Liver (tissue), 10 donors: ENCODE measurements at places on chromosomes 16 and 17. TPM values are rescaled to one million over a fixed set of nuclear protein-coding genes. Genes with fewer than 3 reads are reported as not detected.

The CNTNAP1 gene
- 0.70 TPM for total RNA-seq

The GPRC5C gene
- 86.3 TPM for total RNA-seq

The SLC38A8 gene
- 0.42 TPM for total RNA-seq

The GGT6 gene
- total RNA-seq, result 0.19 TPM

The FAM171A2 gene
- total RNA-seq, result 0.08 TPM

The TEKT5 gene
- 0.92 TPM for total RNA-seq

DNA sequence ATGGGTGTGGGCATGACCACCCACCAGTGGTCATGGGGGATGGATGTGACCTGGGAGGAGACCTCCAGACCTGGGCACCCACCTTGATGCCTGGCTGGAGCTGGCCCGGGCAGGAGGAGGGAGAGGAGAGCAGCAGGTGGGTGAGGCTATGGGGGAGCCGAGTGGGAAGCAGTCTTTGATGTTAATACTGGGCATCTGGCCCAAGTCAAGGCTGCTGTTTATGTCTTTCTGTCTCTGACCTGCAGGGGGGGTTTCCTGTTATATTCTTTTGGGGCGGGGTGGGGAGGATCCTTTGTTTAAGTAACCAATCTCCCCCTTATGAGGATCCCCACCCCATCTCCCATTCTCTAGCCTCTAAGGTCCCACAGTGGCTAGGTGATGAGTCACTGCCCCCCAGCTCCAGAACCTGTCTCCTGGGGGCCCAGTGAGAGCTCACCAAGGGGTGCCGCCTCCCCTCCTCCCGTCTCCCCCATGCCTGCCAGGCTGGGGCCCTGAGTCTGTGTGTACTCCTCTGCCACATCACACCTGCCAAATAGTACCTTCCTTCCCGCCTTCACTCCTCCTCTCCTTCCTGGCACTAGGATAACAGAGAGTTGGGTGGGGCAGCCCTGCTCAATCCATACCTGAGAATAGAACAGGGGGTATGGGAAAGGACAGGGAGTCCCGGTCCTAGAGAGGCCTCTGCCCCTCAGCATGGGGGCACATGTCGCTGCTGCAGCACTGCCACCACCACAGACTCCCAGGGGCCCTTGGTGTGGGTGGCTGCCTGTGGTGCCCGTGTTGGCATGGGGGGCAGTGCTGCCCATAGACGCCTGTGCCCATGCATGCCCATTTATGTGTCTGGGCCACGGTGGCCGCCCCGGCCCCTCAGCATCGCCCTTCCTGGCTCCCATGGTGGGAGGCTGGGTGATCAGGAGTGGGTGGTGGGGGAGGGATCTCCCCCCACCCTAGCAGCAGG, 7.3 kb downstream of the THRA start:
- no peak for DNase-seq

GRCh38 chr16:15484662-15485061, 50.3 kb downstream of the BMERB1 start:
- no peak for DNase-seq

- no peak for DNase-seq
Measured at GRCh38 chr17:54172985-54173316, 350.2 kb downstream of the KIF2B start.

GRCh38 chr17:75646638-75646992, 13.4 kb downstream of the SMIM5 start:
- DNase-seq, result peak; percentile 35

- no peak for DNase-seq
Measured at GRCh38 chr17:59893676-59894100, 767 bp downstream of the RPS6KB1 start.

DNA sequence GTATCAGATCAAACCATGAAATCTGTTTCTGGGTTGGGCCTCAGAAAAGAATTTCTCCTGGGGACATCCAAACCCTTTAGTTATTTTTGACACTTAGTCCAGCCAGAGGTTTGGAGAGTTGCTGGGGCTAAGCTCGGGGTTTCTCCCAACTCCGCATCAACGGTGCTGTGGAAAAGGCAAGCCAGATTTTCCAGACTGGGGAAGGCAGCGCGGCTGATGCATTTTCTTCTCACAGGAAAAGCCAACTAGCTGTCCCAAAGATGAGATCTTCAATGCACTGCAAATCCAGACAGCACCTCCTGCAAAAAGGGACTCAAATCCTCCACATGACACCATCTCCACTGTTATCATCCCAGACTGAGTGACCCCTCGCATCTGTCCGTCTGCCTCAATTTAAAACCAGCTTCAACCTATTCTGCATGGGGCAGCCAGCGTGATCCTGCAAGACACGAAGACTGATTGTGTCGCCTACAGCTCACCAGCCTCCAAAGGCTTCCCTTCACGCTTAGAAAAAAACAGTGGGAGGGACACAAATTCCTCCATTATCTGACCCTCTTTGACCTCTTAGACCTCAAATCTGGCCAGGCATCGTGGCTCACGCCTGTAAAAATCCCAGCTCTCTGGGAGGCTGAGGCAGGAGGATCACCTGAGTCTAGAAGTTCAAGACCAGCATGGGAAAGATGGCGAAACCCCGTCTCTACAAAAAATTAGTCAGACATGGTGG, 62.0 kb downstream of the GAS7 start:
- no peak for DNase-seq

DNA sequence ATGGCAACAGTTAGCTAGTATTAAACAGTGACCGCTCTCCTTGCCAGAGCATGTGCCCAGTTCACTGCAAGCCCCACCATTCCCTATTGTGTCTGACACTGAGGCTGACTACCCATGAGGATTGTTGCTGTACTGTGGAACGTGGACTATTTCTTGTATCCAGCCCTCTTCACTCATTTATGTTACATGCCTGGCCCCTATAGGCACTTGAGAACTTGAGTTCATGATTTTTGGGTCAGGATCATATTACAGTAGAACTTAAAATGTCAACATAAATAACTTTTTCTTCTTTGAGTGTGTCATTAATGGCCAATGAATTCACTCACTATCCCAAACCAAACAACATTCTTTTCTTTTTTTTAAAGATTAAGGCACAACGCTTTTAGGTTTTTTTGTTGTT, 55.7 kb downstream of the LYRM1 start:
- DNase-seq, result no peak

- no peak for DNase-seq
Measured at GRCh38 chr16:506246-506546, 21.3 kb upstream of the CAPN15 start.

DNA sequence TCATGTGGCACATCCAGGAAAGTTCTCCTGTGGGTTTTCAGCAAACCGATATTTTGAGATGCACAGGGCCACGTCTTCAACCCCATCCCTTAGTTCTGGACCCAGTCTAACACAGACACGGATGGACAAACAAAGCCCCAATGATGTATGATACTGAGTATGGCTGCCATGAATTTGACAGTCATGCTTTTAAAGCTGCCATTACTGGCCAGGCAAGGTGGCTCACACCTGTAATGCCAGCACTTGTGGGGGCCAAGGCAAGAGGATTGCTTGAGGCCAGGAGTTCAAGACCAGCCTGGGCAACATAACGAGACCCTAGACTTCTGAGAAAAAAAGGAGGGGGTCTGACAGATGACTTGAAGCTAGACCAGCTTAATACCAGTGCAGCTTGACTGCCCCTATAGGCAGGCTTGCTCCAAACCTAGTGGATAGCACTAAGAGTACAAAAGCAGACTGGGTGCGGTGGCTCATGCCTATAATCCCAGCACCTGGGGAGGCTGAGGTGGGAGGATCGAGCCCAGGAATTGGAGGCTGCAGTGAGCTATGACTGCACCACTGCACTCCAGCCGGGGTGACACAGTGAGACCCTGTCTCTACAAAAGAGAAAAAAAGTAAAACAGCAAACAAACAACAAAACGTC, 10.8 kb upstream of the ZNF629 start:
- DNase-seq, result no peak

DNA sequence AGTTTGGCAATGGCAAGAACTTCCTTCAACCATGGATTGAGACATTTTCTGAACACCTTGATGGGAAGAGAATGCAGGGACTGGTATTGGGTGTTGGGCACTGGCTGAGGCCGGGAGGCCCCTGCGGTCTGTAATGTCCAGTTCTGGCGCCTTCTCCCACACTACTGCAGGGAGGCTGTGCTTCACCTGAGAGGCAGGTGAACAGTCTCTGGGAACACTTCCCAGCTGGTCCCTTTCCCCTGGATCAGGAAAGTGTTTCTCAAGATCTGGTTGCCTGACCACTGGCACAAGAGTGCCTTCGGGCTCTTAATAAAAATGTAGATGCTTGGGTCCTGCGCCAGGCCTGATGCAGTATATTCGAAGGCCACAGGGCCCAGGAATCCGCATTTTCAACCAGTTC, 28.5 kb upstream of the NAT9 start:
- DNase-seq, result no peak

DNA sequence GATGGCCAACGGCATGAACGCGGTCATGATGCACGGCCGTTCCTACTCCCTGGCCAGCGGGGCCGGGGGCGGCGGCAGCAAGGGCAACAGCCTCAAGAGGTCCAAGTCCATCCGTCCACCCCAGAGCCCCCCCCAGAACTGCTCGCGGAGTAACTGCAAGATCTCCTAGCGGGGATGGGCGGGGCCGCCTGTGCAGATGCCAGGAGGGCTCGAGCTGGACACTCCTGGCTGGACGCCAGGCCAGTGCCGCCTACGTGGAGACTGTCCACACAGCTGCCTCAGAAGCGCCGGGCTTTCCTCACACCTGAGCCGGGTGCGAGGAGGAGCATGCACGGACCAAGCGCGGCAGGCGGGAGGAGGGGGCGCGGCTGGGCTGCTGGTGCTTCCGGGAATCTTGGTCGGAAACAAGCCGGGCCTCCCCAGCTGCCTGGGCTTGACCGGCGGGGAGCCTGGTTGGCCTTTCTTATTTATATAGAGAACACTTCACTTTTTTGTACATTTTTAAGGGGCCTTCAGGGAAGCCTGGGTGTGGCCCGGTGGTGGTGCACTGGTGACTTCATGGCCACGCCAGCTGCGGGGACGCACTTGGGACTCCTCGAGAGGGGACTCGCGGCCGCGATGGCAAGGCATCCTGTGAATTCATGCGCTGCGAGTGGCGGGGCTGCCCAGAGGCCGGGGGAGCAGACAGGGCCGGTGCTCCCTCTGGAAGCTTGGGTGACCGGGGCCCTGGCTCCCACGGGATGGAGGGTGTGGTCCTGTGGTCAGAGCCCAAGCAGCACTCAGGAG, 3.1 kb upstream of the WFIKKN1 start:
- peak; percentile 48 for DNase-seq

GRCh38 chr16:78697426-78697825, 598.0 kb downstream of the WWOX start:
- no peak for DNase-seq

DNA sequence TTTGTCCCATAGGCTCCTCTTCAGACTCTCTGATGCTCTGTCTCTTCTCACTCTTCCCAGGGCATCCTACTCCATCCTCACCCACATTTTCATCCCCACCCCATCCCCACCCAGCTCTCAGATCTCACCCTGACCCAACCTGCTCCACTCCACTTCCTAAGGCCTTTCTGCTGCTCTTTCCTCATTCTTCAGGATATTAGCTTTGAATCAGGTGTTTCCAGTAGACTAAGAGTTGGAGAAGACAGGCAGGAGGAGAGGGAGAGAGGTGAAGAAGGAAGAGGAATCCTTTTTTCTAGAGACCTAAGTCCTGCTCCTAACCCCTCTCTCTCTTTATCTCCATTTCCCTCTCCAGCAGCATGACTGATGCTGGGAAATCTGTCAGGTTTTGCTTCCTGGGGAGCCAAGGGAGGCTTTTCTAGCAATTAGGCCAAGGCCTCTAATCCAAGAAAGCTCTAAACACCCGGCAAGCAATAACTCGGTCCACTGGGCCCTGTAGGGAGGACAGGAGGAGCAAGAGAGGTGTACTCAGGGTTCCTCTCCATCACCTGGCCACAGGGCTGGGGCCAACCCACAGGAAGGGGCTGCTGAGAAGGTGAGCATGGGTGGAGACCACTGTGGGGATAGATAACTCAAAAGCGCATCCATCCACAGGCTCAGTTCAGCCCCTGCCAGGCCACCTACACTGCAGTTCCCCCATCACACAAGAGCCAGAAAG, 133.3 kb downstream of the TMEM132E start:
- peak; percentile 12 for DNase-seq

DNA sequence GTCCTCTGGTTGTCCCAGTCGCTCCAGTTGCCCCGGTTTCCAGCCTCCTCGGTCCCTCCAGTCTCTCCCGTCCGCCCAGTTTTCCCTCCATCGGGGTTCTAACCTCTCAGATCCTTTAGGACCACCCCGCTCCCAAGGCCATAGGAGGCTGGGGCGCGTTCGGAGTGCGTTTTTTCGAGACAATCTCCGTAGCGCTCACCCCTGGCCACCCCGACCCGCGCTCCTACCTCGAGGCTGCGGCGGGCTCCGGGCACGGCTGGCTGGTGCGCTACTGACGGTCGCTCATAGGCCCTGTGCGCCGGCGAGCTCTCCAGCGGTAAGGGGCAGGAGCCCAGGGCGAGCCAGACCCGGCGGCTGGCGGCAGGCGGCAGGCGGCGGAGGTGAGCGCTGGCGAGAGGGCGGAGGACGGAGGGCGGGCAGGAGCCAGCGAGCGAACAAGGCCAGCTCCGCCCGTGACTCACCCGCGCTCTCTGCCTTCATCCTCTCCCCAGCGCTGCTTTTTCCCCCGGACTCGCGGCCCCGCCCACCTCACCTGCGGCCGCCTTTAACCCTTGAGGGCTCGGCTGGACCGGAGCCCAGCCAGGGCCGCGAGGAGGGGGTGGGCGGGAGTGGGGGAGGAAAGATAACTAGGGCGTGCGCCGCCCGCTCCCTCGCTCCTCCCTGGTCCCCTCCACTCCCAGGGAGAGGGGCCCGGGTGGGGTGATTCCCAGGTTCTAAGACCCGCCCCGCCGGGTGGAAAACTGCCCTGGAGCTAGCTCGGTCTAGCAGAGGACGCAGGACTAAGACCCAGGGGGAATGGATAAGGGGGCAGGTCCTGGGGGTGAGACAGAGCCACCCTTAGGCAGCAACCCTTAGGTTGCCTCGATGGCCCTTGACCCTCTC, at the start of gene SP6:
SP6 (minus strand) TSS at position 472 of the 882 bp plus-strand sequence. CDS start 2,734 bp downstream, outside the sequence.
- peak; percentile 56 for DNase-seq

GRCh38 chr17:8503368-8503767, 67.7 kb downstream of the NDEL1 start:
- DNase-seq, result no peak

GRCh38 chr17:75084039-75084660, 3.6 kb upstream of the SLC16A5 start:
- no peak for DNase-seq

- no peak for DNase-seq
Measured at GRCh38 chr17:55134486-55135157, 130.1 kb upstream of the HLF start.

DNA sequence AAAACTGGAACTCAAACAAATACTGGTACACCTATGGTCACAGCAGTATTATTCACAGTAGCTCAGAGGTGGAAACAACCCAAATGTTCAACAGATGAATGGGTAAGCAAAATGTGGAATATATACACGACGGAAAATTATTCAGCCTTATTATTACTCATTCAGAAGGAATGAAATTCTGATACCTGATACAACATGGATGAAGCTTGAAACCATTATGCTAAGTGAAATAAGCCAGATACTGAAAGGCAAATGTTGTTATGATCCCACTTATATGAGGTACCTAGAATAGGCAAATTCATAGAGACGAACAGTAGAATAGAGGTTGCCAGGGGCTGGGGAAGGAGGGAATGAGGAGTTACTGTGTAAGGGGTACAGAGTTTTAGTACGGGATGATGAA, 27.1 kb upstream of the MYLK3 start:
- DNase-seq, result no peak
